ENCODE measurements at places on chromosomes 5 and 9.

DNA sequence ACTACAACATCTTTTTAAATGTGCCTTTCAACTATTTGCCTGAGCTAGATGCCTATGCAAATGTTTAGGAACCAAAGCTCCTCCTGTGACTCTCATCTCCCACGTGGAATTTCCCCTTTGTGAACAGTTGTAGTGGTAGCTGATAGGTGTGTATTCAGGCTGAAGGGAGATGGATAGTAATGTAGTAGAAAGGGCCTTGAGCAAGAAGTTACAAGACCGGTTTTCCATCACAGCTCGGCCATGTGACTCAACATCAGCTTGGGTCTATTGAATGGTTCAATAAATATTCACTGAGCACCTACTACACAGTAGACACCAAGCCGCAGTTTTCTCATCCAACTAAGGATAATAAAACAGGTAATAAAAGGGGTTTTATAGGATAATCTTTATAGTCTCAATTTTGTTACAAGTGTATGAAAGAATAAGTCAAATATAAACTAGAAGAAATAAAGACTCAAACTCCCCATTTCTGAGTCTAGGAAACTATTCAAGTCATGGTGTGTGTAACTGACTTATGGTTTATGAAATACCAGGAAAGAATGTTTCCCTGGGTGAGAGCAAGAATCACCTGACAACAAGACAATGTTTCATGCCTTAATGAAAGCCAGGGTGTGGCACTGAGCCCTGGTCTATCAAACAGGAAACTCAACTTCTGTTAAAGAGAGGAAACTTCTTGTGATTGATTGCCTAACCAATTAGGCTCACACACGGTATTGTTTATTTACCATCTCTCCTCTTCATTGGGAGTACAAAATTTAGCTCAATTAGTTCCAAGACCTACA is 187.1 kb upstream of the SPEF2 start:
- no peak for DNase-seq

GRCh38 chr5:176934309-176934930 is 35.3 kb upstream of the HK3 start:
- no peak for DNase-seq

- DNase-seq: no peak
These were observed 9.6 kb downstream of the FBXW2 start for GRCh38 chr9:120783602-120784047.

DNA sequence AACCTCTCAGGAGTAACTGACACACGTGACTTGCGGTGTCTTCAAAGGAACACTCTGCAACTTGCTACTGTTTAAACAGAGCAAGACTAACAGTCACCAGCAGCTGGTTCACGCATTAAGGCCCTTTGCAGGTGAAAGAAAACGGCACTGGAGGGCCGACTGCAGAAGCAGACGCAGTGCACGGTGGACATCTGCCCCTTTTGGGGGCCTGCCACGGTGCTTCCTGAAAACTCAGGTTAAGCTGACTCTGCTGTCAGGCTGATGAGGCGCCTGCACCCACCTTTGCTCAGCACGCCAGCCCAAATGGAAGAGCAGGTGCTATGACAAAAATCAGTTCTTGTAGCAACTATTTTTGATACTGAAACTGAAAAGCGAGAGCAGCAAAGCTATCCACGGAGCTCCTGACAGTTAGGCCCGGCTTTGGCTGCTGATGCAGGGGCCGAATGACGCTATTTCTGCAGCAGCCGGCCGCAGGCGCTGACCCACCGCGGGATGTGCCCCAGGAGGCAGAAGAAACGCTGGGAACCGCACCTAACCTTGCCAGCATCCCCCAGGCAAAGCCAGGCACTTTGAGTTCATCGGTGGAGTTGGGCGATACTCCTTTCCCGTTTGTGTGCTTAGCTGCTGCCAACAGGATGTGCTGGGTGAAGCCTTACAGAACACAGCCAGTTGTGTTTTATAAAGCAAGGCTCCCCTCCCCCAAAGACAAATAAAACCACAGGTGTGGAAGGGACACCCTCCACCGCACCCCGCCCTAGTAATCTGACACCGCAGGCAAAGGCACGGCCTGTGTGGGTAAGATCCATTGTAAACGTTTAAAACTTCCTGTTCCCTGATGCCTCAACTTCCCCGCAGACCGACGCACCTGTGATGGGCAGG is 21.1 kb upstream of the TERT start:
- no peak for DNase-seq

- DNase-seq: no peak
These were observed 10.6 kb downstream of the EGFL7 start for GRCh38 chr9:136673088-136673974.

All from HEK293T (cell line).